ENCODE measurements at places on chromosomes 3 and 15. TPM values are rescaled to one million over a fixed set of nuclear protein-coding genes. Genes with fewer than 3 reads are reported as not detected.

GRCh38 chr3:32857921-32858320, 40.1 kb downstream of the TRIM71 start:
- no peak for DNase-seq

- DNase-seq, result peak; percentile 80
Measured at GRCh38 chr3:66498687-66499621, 1.9 kb downstream of the LRIG1 start.

DNA sequence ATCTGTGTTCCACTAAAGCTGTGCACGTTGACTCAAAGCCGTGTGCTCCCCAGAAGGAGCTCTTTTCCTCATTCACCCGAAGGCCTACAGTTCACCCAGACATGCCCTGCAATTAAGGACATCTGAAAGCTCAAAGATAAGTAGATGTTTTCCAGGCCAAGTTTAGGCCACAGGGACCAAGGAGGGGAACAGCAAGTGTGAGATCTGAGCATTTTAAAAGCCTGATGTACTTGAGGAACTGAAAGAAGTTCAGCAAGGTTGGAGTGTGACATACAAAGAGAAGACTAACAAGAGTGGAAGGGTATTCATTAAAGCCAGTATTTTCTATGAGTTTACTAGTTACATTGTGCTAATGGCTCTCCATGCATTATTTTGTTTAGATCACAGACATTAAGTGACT, 68.0 kb downstream of the CASR start:
- DNase-seq, result no peak

- DNase-seq, result no peak
Measured at GRCh38 chr15:90205886-90206285, 4.8 kb downstream of the SEMA4B start.

- DNase-seq, result no peak
Measured at GRCh38 chr3:67635806-67636205, 18.6 kb downstream of the SUCLG2 start.

GRCh38 chr3:62604298-62604697, 230.9 kb upstream of the FEZF2 start:
- no peak for DNase-seq

DNA sequence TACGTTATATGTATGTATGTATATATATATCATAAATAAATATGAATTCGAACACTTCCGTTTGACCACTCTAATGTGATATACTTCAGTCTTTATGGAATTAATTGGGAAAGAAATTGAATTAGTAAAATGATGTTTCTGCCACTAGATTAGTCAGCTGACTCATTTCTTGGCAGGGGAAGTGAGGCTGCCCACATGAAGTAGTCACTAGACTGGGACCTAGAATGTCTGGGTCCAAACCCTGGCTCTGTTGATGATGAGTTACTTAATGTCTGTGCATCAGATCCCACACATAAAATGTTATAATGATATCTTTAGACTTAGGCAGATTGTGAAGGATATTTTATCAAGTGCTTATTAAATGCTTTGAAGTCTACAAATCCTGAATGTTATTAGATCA, 27.4 kb upstream of the ARL14 start:
- DNase-seq, result no peak

Gene PROK2
- total RNA-seq, result not detected

Gene AP3B2
- not detected for total RNA-seq

Gene SLC35G2
- total RNA-seq, result 10.0 TPM

Gene CDHR4
- not detected for total RNA-seq

Gene LEKR1
- total RNA-seq, result not detected

Gene NR1I2
- not detected for total RNA-seq
